ENCODE measurements at places on chromosomes 4 and X.

- peak; percentile 36 for DNase-seq
These were observed 141.4 kb downstream of the PPP3CA start for GRCh38 chr4:101205916-101206315.

DNA sequence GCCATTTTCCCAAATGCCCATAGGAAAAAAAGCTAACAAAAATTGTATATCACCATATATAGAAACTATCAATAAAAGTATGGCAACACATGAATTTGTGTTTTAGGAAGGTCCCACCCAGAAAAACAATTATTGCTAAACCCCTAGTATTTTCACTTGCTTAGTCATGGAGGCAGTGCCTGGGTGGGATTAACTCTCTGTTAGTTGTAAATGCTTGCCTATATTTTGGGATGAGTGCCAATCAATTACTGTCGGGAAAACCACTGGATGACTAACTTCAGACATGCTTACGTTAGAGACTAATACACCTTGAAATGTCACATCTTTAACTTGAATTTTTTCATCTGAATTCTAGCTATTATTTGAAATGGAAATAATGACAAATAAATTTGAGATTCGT lies 33.9 kb downstream of the TMPRSS11A start:
- no peak for DNase-seq

- peak; percentile 48 for DNase-seq
These were observed 78.9 kb downstream of the SLC10A7 start for GRCh38 chr4:146442801-146443200.

- no peak for DNase-seq
These were observed 3.2 kb upstream of the HELT start for GRCh38 chr4:185015108-185015507.

GRCh38 chr4:98599617-98600205 lies 58.7 kb downstream of the TSPAN5 start:
- no peak for DNase-seq

DNA sequence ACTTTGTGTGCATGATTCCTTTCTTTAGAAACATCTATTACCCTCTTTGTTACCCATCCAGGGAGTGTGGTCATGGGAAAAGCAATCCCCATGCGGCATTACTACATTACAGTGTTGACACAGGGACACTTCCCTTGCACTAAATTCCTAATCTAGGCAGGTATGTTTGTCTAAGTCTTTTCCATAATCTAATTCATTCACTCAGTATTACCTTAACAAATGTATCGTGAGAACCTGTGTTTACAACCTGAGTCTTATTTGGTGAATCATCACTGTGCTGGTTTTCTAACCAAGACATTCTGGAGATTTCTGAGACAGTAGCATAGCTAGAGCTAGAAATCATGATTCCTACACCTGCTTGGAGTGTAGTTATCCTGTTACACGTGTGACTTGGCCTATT lies 326.8 kb downstream of the BMPR1B start:
- DNase-seq = no peak

DNA sequence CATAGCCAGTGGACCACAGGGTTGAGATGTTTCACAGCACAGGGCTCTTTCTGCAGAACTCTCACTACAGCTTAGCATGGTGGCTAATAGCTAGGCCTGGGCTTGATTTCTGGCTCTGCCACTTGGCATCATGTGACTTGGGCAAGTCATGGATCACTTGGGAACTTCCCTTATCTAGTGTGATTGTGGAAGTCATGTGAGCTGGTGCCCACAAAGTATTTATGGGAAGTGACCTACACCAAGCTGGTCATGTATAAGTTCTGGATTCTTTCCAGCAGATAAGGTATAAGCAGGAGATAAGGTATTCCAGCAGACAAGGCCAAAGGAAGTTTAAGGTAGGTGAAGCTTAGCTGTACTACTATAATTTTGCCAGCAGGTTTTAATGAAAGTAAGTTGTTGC lies 61.0 kb downstream of the REELD1 start:
- DNase-seq = no peak

DNA sequence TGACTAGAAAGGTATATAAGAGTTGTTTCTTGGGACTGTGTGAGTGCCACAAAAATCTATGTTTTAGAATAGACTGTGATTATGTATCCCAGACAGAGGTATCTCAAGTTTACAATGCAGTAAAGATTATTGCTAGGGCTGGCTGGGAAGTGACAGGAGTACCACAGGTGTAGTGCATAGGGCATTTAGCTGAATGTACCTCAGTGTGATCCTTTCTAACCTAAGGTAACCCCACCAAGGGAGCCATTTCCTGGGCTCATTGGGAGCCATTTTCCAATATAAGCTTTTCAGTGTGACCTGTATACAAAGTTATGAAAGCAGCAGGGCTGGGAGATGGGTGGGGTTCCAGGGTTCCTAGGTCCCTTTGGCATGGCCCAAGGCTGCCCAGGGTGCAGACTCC lies 6.1 kb upstream of the LEF1 start:
- DNase-seq = no peak

GRCh38 chrX:30981968-30982367 lies 89.9 kb downstream of the FTHL17 start:
- no peak for DNase-seq

GRCh38 chr4:120664851-120665250 lies 257.7 kb downstream of the PRDM5 start:
- DNase-seq = no peak

GRCh38 chrX:143378851-143379250 lies 138.4 kb downstream of the SPANXN3 start:
- no peak for DNase-seq

DNA sequence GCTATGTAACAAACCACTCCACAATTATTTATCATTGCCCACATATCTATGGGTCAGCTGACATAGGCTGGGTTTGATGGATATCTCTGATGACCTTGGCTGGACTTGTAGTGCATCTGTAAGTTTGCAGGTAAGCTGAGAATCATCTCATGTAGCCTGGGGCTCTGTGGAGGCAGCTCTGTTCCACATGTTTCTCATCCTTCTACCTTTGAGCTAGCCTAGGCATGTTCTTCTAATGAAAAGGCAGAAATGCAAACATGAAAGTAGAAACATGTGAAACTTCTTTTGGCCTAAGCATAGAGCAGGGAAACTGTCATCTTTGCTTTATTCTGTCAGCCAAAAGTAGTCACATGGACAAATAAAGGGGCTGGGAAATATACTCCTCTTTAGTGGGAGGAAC lies 18.2 kb downstream of the MRPL1 start:
- no peak for DNase-seq

Measured in fibroblast of lung (primary cell).